Stimulated activated CD8-positive, alpha-beta memory T cell treated with anti-CD3 and anti-CD28 coated beads, Interleukin-7, amount 100 ng/mL, for 24 hours (primary cell): ENCODE measurements at places on chromosomes 11 and 22.

GRCh38 chr22:29748248-29748893, 18.4 kb downstream of the ZMAT5 start:
- no peak for DNase-seq

DNA sequence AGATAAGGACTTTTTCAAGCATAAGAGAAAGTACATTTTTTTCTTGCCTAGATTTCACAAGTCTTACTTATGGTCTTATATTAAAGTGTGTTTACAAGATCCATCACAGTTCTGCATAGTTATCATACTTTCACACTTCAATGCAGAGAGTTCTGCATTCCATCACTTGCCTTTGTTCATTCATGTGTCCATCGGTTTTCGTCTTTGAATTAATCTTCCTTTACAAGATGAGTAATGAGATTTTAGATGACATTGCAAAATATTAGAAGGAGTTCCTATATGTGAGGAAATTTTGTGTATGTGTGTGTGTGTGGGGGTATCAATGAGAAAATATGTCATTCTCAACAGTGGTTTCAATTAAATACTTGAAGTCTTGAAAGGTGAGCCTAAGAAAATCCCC, 98.1 kb upstream of the GUCY1A2 start:
- DNase-seq, result no peak

- no peak for DNase-seq
Measured at GRCh38 chr11:33690290-33691065, 10.1 kb downstream of the C11orf91 start.

GRCh38 chr11:23988381-23989006, 508.4 kb upstream of the LUZP2 start:
- DNase-seq, result no peak

DNA sequence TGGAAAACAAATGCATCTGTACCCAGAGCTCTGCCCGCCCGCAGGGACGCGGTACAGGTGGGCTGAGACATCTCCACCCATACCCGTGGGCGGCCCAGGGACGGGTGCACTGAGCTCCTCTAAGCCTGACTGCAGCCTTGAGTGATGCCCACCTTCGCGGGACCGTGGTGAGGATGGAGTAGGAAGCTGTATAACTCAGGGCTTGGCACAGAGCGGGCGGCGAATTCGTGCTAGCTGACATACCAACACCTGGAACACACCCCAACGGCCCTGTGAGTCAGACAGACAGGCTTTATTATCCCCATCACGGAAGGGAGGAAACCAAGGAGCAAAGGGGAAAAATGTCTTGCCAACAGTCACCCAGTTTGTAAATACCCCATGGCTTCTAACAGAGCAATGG, 61.9 kb downstream of the SMCO4 start:
- DNase-seq, result no peak

DNA sequence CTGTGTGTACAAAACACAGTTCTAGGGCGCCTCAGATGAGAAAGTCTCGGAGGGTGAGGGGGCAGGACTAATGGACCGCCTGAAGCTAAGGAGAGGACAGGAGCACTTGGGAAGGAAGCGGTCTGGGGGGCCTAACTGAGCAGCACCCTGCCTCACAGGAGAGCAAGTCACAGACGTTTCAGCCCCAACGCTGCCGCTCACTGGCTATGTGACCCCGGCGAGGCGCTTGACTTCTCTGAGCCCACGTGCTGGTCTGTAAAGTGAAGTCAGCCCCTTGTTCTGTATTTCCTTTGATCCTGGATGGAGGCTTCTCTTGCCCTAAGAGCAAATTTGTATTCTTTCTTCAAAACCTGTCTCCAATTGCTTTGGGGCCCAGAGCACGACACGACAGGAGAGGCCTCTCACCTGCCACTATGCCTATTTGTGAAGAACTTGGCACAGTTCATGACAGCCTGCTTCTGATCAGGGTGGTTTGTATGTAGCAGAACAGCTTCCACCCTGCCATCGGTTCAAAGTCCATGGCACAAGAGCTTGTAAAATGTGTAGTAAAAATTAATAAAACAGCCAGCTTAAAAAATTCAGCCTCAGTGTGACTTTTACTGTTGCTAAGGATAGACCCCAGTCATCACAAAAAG, 59.1 kb downstream of the WNT11 start:
- DNase-seq, result no peak

GRCh38 chr11:23846902-23847422, 649.9 kb upstream of the LUZP2 start:
- no peak for DNase-seq

DNA sequence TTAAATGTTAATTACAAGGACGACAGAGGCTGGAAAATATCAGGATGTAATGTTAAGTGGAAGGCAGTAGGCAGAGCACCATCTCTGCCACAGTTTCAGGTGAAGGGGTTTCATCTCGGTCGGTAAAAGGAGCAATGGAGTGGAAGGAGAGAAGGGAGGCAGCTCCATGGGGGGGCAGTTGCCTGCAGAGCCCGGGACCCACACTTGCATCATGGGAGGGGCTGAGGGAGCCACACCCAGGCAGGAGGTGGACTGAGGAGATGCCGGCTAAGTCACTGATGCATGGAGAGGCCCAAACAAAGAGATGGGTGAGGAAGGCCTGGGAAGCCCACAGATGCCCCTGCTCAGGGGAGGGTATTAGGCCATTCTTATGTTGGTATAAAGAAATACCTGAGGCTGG, 1470.9 kb downstream of the BRD1 start:
- DNase-seq, result no peak

DNA sequence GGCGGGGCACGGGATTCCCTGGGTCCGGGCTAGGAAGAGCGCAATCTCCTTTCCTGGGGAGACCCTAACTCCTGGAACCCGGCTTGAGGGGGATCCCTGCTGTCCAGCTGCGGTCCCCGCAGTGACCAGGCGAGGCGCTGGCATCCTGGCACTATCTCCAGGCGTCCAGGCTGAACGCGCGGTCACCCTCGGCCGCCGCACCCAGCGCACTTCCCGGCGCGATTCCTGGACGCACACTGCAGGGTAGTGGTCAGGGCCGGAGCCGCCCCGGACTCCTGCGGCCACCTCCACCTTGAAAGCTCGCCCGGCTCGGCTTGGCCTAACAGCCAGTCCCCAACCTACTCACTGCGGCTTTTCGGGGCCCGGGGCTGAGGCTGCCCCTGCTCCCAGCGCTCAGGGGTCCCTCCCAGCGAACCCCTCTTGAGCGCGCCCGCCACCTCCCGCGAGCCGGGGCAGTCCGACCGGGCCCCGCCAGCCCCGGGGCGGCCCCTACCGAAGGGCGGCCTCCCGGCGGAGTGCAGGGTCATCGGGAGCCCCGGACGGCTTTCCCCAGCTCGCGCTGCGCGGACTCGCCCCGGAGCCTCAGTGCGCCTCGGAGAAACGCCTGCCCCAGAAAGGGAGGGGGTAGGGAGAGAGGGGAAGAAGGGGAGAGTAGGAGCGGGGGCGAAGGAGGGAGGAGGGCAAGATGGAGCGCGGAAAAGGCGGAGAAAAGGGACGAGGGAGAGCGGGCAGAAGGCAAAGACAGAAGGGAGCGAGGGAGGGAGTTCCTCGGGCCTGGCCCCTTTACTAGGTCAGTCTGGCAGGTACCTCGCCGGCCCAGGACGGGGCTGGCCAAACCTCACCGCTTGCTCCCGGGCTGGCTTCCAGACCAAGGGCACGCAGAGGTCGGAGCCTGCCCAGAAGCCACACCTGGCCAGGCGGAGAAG, 1.0 kb downstream of the POU2AF3 start:
- DNase-seq, result no peak

DNA sequence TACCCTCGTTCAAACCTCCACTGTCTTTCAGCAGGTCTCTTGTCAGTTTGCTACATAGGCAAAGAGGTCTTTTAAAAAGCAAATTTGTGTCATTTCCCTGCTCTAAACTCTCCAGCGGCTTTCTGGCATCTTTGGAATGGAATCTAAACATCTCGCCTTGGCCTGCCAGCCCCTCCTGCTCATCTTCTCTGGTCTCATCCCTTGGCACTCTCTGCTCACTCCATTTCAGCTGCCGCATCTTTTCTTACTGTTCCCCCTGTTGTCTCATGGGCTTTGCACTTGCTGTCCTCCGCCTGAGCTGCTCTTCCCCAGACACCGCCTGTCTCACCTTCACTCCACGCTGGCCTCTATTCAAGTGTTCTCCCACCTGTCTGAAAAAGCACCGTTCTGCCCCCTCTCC, 46.6 kb downstream of the BMAL1 start:
- DNase-seq, result no peak

DNA sequence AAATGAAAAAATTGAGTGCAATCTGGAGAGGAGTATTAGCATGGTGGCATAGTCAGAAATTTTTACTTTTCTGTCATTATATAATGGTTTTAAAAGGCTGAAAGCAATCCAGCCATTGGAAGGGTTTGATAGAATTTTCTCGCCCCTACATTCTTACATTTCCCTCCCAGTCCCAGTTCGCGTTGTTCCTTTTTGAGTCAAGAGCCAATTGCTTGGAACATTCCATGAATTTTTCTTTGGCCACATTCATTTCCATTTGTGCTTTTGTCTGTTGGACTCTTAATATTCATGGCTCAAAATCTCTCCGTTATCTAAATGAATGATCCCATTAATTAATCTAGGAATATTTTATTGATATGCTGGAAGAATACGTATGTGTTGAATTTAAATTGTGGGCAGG, 66.0 kb downstream of the GRK3 start:
- no peak for DNase-seq

- no peak for DNase-seq
Measured at GRCh38 chr11:110199184-110199981, 97.0 kb downstream of the RDX start.

- DNase-seq, result no peak
Measured at GRCh38 chr11:87444993-87445392, 407.3 kb downstream of the TMEM135 start.

GRCh38 chr11:134477486-134477885, 65.4 kb upstream of the B3GAT1 start:
- no peak for DNase-seq

DNA sequence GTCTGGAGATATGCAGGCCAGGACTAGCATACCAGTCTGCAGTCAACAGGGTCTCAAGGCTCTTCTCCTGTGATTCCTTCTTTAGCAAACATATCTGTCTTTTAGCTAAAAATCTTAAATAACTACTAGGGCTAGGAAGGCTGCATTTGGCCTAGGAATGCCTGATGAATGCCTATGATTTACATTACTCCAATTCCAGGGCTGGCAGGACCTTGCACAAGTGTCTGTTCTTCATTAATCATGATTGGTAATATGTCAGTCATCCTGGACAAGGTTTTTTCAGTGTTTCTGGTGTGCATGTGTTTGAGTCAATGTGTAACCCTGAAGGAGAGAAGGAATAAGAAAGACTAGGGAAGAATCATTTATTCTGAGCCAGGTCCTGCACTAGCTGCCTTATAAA, 280.5 kb upstream of the NARS2 start:
- DNase-seq, result no peak

DNA sequence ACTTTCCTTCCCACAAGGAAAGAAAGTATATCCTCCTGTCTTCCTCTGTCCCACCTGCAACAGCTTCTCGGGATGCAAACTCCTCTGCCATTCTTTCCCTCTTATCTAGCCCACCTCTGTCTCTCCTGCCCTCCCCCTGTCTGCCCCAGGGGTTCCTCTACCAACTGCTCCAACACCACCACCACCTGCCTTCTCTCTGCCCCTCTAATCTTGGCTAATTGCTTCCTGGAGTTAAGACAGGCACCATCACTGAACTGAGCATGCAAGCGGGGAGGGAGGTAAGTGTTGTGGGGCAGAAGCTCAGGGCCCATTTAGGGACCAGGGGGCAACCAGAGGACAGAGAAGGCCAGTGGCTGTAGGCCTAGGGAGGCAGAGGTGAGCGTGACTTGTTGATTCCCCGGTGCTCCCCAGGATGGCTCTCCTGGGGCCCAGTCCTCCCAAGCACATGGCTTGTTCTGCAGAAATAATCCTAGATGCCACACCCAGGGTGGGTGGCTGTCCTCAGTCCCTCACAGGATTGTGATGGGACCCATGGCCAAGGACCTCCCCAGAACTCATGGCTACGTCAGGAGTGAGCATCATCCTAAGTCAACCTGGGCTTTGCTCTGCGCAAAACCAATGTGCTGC, 111.1 kb downstream of the TP53I11 start:
- no peak for DNase-seq

DNA sequence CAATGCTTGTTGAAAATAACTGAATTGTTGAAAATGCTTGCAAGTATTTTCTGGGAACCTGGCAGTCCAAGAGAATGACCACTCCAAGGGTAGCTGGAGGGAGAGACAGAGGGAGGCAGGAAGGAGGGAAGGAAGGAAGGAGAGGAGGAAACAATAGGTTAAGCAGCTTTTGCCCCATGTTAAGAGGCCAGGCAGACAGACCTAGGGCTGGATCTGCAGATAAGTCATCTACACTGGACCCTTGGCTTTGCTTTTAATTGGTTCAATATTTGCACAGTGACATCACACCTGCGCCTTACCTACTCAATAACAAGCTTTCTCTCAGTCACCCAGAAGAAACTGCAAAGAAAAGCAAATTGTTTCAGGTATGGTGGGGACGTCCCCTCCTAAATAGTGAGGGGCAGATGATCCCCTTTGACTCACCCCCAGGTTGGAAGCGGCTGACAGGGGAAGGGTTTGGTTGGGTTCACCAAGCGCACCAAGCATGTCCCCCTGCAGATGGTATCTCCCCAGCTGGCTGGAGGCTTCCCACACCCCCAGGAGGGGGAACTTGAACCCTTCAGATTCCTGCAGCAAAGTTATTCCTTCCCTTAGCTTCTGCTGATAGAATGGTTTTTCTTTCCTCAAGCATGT, 24.3 kb downstream of the MYH9 start:
- no peak for DNase-seq

DNA sequence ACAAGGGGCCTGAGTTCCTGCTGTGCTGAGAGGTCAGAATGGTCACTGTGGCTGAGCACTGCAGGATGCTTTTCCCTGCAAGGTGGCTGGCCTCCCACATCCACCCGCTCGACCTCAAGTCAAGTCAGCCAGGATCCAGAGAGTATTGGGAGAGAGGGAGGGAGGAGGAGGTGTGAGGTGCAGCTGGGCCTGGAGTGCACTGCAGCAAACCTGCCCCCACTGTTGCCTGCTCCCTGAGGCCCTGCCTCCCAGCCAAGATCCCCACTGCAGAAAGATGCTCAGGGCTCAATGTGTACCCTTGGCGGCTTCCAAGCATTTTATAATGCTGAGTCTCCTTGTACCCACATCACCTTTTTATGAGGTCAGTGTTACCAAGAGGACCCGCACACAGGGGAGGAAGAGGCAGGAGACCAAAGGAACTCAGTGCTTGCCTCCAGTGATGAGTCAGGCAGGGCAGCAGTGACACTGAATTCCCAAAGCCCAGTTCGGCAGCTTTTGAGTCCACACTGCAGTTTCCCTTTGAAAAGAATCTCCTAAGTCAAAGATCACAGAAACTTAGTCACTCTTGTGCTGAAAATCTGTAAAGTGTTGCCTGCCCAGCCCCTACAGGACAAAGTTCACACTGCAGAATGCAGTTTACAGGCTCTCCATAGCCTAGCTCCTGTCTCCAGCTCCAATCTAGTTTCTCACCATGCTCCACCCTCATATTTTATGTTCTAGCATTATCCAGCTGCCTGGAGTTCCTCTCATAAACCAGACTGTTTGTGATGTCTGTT, 3.1 kb downstream of the ENDOD1 start:
- no peak for DNase-seq

DNA sequence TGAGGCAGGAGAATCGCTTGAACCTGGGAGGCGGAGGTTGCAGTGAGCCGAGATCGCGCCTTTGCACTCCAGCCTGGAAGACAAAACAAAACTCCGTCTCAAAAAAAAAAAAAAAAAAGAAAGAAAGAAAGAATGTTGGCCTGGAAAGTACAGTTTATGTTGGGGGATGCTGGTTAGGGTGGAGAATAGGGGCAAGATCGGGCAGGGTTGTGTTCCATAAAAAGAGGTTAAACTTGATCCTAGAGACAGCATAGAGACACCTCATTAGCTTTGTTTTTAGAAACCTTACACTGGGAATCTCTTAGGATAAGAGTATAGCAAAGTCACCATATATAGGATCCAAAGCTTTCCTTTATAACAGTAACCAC, 1.9 kb upstream of the FTH1 start:
- no peak for DNase-seq

- no peak for DNase-seq
Measured at GRCh38 chr11:64696045-64696444, 27.0 kb downstream of the NRXN2 start.
